Gastrocnemius medialis (tissue), 4 donors: ENCODE measurements at places on chromosomes 3 and 15. TPM values are rescaled to one million over a fixed set of nuclear protein-coding genes. Genes with fewer than 3 reads are reported as not detected.

GRCh38 chr15:70342554-70343548 is 245.1 kb upstream of the TLE3 start:
- H3K4me3 ChIP-seq, result no peak overlapping the region
- DNase-seq, result no peak
- no peak overlapping the region for H3K27ac ChIP-seq

Gene NECTIN3
- total RNA-seq, result 4.3 TPM

DNA sequence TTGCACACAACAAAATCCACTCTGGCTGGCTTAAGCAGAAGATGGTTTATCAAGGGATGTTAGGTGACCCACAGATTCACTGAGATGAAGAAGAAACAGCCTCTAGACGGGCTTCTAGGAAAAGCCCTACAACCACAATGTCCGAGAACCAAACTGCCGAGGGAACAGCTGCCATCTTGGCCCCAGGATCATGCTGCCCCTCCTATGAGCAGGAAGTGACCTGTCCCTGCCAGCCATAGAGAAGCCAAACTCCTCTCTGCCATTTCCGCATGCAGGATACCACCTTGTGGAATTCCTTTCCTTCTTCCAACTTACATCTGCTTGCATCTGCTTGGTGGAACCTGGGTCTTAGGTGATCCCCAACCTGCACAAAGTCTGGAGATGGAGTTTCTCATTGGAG is 11.4 kb upstream of the POMGNT2 start:
- DNase-seq, result no peak
- no peaks in the 10 kb centered on the region for H3K4me1 ChIP-seq
- H3K27me3 ChIP-seq, result no peaks in the 10 kb centered on the region

Gene ZMYND10
- not detected for total RNA-seq

Gene TICRR
- not detected for total RNA-seq

Gene GOLGA8T
- total RNA-seq, result not detected

Gene LRRC31
- total RNA-seq, result 0.24 TPM

Gene CAPN3
- total RNA-seq, result 131 TPM

Gene PLS1
- total RNA-seq, result 0.65 TPM

GRCh38 chr3:52257911-52258310 is 12.4 kb downstream of the PPM1M start:
- H3K27ac ChIP-seq, result no peak overlapping the region
- H3K4me3 ChIP-seq, result no peak overlapping the region
- peaks cover 99% of the 10 kb centered on the region for H3K36me3 ChIP-seq
- DNase-seq, result no peak

GRCh38 chr3:81433675-81434074 is 327.8 kb downstream of the GBE1 start:
- H3K4me1 ChIP-seq, result no peaks in the 10 kb centered on the region
- DNase-seq, result no peak
- H3K36me3 ChIP-seq, result no peaks in the 10 kb centered on the region
- H3K27me3 ChIP-seq, result no peaks in the 10 kb centered on the region
- no peak overlapping the region for H3K4me3 ChIP-seq
- H3K27ac ChIP-seq, result no peak overlapping the region

DNA sequence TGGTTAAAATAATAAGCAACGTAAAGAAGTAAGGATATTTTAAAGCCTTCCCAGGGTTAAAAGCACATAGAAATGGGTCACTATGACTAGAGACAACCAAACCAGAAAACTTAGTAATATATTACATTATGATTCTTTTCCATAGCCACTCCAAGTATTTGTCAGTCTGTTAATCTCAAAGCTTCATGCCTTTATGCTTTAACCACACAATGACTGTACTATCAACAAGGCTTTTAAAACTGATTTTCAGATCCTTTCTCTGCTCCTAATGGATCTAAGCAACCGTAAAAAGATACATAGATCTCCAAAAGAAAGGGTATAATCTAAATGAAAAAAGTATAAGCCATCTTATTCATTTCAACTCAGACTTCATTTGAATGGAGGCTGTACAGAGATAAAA is 14.4 kb downstream of the SECISBP2L start:
- no peak overlapping the region for H3K27ac ChIP-seq
- no peaks in the 10 kb centered on the region for H3K27me3 ChIP-seq
- DNase-seq, result no peak
- peaks cover 23% of the 10 kb centered on the region for H3K36me3 ChIP-seq
- H3K4me1 ChIP-seq, result peaks cover 4% of the 10 kb centered on the region

Gene FANCD2OS
- total RNA-seq, result not detected

DNA sequence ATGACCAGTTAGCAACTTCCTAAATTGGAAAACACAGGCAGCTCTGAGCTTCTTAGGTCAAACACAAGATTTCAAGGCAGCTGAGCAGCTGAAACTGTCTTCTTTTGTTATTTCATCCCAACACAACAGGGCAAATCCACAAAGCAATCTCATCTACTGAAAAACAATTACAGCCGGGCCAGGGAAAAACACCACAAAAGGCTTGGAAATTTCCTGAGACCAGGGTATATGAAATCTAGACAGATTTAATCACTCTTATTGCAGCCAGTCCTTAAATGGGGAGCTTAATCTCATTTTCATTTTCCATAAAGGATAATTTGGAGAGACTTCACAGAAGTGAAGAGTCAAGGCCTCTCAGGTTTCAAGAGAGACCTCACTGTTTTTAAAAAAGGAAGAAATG is 181.8 kb downstream of the SSR3 start:
- no peaks in the 10 kb centered on the region for H3K4me1 ChIP-seq
- DNase-seq, result no peak
- no peaks in the 10 kb centered on the region for H3K27me3 ChIP-seq
- H3K4me3 ChIP-seq, result no peak overlapping the region
